NCI-H774 (cell line): ENCODE measurements at places on chromosomes 3 and 15.
A peak's percentile ranks its signal among the peaks of the same experiment; 100 is the strongest.

- DNase-seq = no peak
Measured at GRCh38 chr3:38916706-38917105, 100.7 kb upstream of the SCN10A start.

- no peak for DNase-seq
Measured at GRCh38 chr3:64837126-64837738, 149.4 kb upstream of the ADAMTS9 start.

GRCh38 chr3:127629467-127630403 is 750 bp downstream of the PODXL2 start:
- peak; percentile 7 for DNase-seq

DNA sequence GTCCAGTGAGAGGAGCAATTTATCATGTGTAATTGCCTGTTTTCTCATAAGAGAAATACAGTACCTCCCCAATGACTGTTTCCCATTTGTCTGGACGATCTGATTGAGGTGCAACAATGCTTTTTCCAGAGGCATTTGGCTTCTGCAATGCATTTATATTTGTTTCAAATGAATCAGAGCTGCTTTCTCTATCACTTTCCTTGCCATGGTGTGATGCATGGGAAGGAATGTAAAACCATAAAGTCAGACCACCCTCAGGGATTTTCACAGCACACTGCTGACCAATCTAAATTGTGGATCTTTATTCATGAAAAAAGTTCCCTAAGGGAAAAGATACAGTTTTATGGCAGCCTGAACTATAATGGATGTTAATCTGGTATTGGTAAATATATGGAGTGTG is 333.0 kb downstream of the ZNF385D start:
- no peak for DNase-seq

- peak; percentile 73 for DNase-seq
Measured at GRCh38 chr3:188185717-188186251, 31.8 kb downstream of the LPP start.

DNA sequence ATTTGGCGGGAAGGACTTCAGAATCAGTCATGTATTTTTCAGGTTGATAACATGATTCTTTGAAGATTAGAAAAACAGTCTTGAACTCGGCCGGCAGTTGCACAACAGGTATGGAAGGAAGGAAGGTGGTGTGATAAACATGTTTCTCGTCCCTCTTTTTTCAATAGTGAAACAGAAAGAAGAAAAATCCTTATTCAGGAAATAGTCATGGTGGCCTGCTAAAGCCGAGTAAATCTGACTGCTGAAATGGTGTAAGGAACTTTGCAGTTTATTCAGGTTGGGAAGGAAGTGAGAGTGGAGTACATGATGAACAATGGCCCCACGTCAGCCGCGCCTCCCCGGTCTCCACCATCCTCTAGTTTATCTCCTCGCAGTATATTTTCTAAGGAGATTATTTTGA is 6.7 kb downstream of the RASGRP1 start:
- DNase-seq = no peak

DNA sequence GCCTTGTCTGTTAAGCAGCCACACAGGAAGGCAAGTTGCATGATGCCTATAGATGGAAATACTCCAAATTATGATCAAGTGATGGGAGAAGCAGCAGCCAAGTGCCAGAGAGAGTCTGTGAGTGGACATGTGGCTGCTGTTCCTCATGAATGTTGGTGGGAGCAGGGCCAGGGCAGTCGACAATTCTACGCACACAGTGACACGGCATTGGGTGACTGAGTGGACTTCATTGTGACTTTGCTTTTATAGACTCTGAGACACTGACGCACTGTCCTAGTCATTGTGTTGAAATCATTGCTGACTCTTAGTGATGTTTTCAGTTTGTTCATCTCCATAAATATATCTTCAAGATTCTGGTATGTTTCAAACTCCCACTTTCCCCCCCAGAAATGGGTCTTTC is 246.3 kb upstream of the SEMA6D start:
- DNase-seq = no peak

- DNase-seq = no peak
Measured at GRCh38 chr3:4693620-4694019, 200.5 kb downstream of the ITPR1 start.

GRCh38 chr15:40543631-40544294 is 21.1 kb downstream of the CCDC32 start:
- no peak for DNase-seq

DNA sequence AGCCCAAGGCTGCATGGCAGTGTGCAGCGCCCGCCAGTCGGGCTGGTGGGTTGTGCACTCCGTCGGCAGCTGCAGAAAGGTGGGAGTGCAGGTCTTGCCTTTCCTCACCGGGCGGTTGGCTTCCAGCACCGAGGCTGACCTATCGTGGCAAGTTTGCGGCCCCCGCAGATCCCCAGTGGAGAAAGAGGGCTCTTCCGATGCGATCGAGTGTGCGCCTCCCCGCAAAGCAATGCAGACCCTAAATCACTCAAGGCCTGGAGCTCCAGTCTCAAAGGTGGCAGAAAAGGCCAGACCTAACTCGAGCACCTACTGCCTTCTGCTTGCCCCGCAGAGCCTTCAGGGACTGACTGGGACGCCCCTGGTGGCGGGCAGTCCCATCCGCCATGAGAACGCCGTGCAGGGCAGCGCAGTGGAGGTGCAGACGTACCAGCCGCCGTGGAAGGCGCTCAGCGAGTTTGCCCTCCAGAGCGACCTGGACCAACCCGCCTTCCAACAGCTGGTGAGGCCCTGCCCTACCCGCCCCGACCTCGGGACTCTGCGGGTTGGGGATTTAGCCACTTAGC is 4.3 kb downstream of the ISL2 start:
- peak; percentile 7 for DNase-seq

DNA sequence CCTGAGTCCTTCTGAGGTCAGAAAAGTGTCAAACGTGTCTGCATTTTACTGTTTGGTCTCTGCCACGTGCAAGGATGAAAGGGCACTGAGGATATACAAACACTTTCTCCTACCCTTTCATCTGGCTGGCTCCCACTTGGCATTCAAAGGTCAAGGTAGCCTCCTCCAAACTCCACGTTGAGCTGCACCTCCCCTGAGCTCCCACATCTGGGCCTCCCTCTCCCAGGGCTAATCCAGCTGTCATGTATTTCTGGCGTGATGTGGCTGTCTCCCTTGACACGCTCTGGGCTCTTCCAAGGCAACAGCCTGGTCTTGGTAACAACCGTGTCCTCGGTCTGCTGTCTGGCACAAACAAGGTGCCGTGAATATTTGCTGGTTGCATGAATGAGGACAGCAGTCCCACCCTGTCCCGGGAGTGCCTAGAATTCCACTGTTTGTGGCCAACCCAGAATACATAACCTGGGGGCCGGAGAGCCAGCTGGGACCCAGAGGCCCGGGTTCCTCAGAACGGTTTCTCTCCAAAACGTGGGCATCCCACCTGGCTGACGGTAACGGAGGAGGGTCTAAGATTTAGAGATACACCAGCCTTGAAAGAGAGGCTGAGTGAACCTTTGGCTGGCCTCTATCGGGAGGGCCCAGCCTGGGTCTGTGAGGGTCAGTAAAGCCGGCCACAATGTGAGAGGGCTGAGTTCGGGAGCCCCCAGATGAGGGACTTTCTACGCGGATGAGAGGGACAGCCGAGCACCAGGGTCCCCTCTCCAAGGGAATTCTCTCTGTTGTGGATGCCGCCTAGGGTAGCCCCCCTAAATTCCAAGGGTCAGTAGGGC is 767 bp downstream of the GLT8D1 start:
- DNase-seq = no peak

GRCh38 chr3:107962946-107963345 is 127.9 kb downstream of the CD47 start:
- DNase-seq = no peak

DNA sequence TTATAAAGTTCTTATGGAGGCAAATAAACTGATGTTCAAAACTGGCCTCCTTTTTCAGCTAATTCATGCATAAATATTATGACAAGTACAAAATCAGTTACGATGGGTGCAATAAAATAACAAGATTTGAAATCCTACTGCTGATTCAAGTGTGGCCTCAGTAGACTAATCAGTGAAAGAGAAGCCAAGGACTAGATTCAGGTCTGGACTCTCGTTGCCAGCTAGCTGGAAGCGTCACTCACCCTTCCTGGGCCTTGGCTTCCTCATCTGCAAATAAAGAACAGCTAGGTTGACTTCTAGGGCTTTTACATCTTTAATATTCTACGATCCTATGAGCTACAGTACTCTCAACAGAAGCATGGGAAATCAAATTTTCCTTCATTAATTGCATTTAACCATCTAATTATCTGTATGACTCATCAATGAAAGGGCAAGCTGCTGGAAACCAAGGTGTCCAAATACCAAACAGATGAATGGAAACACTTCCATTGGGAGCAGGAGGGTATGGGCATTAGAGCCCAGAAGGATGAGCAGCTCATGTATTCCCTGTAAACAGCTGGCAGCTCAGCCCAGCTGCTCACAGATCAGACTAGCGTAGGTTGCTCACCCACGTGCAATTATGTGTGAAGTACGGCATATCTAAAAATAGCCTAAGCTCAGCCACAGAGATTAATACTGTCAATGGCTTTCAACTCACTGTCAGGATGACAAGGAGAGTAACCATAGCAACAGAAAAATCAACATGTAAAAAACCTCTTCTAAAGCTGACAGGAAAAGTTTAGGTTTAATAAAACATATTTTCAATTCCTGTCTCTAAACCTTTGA is 294.8 kb downstream of the PLCL2 start:
- DNase-seq = peak; percentile 55

GRCh38 chr3:185687271-185687878 is 101.3 kb downstream of the SENP2 start:
- DNase-seq = no peak

DNA sequence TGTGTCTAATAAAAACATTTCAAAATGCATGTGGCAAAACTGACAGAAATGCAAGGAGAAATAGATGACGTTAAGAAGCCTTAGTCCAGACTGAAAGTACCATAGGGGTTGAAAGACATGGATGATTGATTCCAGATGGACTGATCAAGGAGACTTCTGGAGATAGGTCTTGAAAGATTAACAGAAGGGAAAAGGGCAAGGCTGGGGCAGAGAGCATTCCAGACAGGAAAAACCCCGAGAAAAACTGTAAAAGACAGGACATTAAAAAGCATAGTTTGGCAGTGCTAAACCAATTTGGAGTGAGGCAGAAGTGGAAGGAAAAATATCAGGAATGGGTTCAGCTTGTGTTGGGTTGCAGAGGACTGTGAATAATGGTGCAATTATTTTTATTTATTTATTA is 375.2 kb upstream of the SGO1 start:
- DNase-seq = no peak

- peak; percentile 77 for DNase-seq
Measured at GRCh38 chr15:70101459-70102113, 3.9 kb upstream of the TLE3 start.

- no peak for DNase-seq
Measured at GRCh38 chr15:34109797-34110663, 8.1 kb downstream of the PGBD4 start.

- no peak for DNase-seq
Measured at GRCh38 chr3:41684797-41685735, 276.8 kb downstream of the ULK4 start.

- peak; percentile 4 for DNase-seq
Measured at GRCh38 chr3:9902372-9903237, at the start of gene IL17RE. Gene IL17RE (plus strand): TSS chr3:9902848. CDS start chr3:9902933, 85 bp downstream.

GRCh38 chr3:191350396-191351090 is 20.2 kb upstream of the UTS2B start:
- no peak for DNase-seq

DNA sequence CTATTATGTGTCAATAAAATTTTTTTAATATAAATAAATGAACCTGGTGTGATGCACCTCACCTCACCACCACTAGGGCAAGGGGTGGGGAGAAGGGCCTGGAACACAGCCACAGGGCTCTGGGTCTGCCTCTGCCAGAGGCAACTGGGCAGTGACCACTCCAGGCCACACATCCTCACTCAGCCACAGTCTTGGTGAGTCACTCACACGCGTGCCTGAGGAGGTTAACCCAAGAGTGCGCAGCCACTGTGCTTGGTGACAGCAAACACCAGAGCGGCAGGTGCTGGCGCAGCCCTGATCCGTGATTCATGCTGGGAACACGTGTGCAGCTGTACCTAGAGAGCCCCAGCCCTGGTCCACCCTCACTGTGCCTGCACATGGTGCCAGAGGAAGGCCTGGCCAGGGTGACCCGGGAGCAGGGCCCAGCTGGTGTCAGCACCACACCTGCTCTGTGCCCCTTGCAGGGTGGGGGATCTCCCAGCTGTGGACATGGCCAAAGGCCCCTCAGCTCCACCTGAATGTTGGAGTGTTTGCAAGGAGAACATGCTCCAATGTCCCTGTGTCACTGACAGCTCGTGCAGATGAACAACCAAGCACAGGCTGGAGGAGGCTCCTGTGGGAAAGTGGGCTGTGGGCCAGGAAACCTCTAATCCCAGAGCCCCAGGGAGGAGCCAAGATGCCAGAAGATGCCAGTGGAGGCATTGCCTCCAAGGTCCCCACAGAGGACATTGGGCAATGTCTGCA is 2.1 kb downstream of the SLC41A3 start:
- peak; percentile 44 for DNase-seq

DNA sequence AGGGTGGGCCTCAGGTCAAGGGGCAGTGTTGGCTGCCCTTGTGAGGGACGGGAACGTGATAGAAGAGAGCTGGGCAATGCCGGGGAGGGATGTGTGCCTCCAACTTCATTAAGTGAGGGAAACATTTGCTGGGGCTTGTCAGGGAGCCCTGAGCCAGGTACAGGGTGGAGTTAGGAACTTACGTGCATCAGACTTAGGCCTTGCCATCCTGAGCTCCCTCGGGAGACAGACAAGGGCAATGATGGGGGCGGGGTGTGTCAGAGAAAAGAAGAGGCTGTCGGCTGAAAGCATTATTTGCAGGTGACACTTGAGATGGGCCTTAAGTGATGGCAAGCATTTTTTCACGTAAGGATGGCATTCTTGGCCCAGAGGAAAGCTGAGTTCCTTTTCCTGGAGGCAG is 1.6 kb downstream of the FAM131A start:
- DNase-seq = no peak

DNA sequence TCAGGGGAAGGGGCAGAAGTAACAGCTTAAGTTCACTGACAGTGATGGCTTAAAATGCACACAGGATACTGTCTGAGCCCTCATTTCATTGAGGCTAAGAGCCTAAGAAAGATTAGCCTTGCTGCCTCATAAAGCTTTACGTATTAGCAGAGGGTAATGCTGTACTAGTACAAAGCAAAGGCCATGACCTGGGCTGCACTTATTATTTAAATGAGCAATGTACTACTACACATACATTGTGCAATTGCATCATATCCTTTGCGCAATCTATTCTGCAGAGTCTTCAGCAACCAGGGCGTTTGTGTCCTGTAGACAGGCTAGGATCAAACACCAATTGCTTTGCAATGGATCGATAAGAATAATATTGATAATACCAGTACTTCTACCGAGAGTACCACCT is 221.8 kb downstream of the TPRG1 start:
- no peak for DNase-seq
